ENCODE measurements at places on chromosomes 1 and 21.

GRCh38 chr1:197948926-197949899, 32.0 kb downstream of the LHX9 start:
- no peak for DNase-seq

- no peak for DNase-seq
Observed at GRCh38 chr1:67564193-67564592, 120.8 kb upstream of the GADD45A start.

DNA sequence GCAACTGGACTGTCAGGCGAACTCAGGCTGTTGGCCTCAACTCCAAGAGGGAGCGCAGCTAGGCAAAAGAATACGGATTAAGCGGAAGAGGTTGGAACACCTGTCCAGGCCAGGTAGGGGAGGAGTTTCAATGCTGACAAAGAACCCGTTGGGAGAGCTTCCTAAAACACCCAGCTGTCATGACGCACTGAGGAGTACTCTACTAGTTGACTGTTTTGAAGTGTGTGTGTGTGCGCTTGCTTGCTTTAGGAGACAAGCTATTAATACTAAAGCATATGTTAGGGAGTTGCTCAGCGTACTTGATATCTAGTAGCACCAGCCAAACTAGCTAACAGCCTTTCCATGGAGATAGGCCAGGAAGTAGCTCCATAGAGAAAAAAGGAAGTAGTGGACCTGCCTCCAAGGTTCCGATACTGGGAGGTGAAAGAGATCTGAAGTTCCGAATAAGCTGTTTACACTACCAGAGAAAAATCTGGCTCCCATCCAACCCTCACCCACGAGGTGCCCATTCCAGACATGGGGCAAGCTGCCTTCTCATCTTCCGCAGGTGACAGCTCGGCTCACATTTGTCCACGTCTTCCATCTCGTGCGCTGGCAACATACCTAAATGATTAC, 974 bp upstream of the FNBP1L start:
- DNase-seq = no peak

DNA sequence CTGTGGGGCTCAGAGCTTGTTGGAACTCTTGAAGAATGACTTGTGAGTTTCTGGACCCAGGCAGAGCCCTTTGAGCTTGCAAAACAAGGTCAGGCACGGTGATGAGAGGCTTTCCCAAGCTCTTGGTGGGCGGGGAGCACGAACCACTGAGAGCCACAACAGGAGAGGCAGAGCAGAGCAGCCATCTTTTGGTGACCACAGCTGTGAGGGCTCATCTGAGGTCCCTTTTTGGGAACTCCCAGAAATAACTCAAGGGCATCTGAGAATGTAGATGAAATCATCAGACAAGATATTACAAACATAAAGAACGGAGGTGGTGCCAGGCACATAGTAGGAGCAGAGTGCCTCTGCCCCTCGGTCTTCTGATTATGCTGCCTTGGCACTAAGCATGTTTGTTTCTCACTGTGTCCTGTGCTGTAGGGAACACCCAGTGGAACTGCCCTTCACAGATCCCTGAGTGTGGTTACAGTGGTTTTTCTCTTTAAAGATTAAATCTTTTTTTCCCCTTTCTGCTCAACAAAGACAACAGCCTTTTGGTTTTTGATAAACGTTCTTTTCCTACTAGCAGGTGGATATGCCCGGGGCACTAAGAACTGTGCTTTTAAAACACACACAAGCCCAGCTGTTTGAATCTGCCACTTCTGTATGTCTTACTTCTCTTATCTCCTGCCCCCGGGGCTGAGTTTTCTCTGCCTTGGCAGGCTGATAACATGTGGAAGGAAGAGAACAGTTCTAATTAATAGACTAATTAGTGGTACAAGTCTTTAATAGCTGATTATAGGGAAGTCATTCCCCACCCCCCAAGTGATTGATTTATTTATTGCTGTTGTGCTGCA, 37.7 kb downstream of the CD34 start:
- DNase-seq = peak; percentile 97

DNA sequence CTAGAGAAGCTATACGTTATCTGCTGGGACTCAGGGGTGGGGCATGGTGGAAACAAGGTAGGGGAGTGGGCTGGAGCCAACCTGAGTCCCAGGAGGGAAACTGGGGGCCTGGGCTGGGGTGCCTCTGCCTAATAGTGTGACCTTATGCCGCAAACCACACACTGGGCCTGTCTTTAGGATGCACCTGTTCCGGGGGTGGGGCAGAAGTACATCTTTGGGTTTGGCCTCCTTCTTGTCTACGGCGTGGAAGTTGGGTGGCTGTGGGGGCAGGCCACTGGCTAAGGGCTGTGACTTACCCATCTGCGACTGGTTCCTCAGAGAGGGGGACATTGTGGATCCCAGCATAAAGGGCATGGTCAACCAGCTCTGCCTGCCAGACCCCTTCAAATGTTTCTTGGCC, 44.2 kb downstream of the FAAH start:
- DNase-seq = no peak

- no peak for DNase-seq
Observed at GRCh38 chr1:215651867-215652266, 84.8 kb downstream of the KCTD3 start.

DNA sequence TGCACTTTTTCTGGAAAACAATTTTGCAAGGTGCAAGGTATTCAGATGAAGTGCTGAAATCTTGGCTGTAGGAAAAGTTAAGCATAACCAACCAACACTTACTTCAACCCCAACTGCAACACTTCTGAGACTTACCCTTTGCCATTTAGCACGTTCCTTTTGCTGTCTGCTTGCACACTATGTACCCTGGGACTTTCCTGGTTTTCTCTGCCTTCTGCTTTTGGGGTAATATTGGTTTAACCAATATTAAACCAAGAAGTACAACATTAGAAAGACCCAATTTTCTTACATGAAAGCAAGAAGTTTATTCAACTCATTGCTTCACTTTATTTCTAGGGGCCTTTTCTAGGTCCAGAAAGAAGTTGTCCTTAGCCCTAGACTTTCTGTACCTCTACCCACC, 193.0 kb downstream of the HLX start:
- no peak for DNase-seq

DNA sequence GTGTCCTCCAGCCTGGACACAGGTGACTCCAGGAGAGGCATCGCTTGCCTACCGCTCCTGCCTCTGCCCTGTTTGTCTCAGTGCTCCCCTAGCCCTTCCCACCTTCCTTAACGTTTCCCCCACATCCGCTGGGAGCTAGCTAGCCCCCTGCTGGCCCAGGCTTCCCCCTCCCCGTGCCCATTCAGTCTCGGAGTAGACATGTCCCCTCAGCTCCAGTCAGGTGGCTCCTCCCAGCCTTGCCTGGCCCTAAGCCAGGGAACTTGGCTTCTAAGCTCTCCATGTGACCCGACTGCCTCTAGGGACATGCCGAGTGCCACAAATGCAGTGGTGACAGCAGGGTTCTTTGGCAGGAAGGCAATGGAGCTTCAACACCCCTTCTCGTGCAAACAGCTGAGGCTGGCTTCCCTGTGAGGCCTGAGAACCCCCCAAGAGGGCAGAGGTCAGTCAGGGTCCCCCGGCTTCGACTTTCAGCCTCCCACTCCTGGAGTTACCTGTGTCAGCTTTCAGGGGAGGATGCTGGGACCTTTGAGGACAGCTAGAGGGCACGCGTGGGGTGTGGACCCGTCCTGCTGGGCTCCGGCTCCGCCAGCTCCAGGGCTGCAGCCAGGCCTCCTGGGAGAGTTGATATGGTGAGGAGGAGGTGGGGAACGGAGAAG, 16.2 kb downstream of the DRAXIN start:
- no peak for DNase-seq

Measured in GF-D8 (cell line).